GM04503 (cell line): ENCODE measurements at places on chromosomes 12 and 14.

GRCh38 chr14:89320381-89321000 is 96.5 kb downstream of the FOXN3 start:
- no peak for DNase-seq

GRCh38 chr12:56350662-56351061 is 9.2 kb downstream of the STAT2 start:
- DNase-seq = no peak

DNA sequence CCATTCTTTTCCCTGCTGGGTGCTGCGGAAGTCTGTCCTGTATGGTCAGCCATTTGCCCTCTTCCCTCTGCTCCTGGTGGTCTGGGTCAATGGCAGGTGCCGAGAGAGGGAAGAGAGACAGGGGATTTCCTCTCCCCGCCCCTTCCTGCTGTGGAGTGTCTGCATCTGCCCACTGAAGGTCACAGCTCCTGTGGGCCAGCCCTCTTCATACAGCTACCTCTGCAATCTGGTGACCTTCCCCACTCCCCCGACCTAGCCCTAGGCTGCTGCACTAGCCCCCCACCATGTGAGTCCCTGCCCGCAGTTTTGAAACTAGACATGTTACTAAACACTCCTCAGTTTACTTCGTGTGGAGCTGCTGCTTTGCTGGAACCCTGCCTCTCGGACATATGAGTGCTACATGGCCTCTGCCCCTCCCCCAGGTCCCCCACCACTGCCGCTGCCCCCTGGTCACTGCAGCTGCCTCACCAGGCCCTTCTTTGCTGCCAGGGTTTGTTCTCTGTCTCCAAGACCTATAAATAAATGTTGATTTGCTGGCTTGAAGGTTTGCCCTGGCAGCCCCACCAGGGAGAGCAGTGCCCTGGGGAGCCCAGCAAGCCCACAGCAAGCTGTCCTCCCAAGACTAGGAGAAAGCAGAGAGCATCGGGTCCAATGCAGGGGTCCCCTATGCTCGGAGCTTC is 102.9 kb downstream of the DPF3 start:
- no peak for DNase-seq

- no peak for DNase-seq
Observed at GRCh38 chr12:57838594-57839302, 7.8 kb downstream of the CTDSP2 start.

DNA sequence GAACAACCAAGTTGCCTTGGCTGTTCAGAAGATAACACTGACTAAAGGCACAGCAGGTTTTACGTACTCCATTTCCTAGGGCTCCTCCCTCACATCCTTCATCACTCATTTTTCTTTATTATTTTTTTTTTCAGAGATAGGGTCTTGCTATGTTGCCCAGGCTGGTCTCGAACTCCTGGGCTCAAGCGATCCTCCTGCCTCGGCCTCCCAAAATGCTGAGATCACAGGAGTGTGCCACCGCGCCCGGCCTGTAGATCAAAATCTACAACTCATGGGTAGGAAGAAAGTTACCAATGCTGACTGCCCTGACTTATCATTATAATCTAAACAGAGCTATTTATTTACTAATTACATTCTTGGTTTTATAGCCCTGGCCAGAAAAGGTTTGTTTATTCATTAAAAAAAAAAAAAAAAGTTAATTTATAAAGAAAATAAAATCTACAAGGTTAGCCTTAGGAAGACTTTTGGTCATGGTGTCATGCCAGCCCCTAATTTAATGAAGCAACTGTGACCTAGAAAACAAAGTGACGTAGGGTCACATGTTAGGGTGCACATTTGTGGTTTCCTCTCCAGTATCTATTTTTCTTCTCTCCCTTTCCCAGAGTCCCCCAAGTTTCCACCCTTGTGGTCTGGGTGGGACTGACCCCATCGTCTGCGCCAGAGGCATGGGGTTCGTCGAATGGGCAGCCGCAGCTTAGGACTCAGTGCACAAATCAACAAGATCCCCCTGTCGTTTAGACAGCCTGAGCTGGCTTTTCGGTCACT is 19.0 kb upstream of the FOXN3 start:
- no peak for DNase-seq

- DNase-seq = no peak
Observed at GRCh38 chr12:114626-115211, 48.2 kb downstream of the IQSEC3 start.

- no peak for DNase-seq
Observed at GRCh38 chr12:11563785-11564739, 85.4 kb upstream of the ETV6 start.
